Suppressor macrophage treated with lipopolysaccharide for 1 hour (primary cell): ENCODE measurements at places on chromosomes 2 and 18.

GRCh38 chr2:191439481-191439880 lies 194.3 kb downstream of the MYO1B start:
- no peak for DNase-seq

DNA sequence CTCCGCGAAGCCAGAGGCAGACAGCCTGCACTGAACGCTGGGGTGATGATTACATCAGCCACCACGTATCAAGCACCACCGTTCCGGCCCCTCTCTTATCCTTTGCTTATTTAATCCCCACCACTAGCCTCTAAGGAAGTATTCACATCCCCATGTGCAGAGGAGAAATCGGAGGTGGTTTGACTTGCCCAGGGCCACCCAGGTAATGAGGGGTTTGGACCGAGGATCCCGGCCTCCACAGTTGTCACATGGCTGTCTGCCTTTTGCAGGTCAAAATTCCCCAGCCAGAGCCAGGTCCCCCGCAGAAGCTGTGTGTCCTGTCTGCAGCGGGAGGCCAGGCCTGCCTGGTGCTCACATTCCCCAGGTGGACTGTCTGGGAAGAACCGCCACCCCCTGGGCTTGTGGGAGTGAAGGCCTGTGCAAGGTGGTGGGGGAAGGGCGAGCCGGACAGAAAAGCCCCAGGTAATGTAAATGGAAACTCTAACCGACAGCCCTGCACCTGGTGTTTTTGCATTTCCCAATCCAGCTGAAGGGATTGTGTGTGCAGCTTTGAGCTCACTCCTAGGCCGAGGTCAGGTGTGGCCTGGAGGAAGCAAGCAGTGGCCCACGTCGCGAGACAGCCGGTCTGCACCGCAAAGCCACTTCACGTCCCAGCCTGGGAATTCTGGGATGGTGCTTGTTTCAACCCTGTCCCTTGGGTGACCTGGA lies 108.5 kb upstream of the ID2 start:
- DNase-seq: no peak

DNA sequence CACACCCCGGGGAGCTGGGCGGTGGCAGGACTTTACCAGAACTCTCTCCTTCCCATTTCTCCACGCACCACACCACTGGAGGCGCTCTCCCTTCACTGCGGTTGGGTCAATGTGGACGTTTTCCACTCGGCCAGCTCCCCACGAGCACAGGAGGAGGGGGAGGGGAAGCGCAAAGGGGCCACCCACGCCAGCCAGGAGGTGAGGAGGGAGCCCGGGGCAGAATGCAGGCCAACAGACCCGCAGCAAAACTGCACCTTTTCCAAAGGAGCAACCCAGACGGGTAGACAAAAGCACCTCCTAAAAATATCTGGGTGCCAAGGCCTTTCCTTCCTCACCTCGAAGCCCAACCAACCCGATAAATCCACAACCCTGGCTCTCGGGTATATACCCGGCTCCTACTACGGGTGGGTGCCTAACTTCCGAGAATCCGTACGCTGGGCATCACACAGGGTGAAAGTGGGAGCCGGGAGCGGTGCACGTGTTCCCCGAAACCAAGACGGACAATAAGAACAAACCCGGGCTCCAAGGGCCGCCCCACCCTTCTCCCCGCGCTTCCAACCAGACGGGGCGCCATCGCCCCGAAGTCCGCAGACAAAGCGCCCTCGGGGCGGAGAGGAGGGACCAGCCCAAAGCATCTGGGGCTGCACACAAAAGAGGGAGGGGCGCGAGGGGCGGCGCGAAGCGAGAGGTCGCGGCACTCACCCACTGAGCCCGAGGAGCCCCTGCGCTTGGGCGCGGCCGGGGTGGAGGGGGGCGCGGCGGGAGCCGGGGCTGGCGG lies 1.0 kb downstream of the RTN4 start:
- peak; percentile 90 for DNase-seq

- peak; percentile 65 for DNase-seq
Observed at GRCh38 chr2:157439824-157440186, 4.1 kb downstream of the CYTIP start.

- no peak for DNase-seq
Observed at GRCh38 chr2:118911936-118912335, 30.1 kb upstream of the MARCO start.

DNA sequence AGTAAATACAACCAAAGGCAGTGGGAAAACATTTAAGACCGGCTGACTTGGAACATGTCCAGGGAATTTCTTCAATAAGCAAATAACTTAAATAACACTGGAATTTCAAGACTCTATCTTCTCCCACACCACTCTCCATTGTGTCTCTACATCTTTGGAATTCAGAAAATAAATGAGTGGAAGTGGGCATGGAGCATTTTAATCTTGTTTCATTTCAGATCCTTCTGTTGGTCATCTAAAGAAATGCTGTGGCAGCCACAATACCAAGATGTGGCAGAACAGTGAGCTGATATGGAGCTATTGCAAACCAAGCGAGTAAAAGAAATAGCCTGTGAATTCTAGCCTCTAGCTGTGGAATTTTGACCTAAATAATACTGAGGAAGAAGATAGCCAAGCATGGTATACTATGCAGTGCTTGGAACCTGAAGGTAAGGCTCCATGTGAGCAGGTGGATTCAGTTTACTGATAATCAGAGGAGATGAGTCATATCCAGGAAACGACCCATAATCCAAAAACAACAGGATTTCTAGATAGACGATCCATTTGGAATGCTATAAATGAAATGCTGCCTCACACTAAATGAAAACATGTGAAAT lies 157.1 kb upstream of the SCN7A start:
- no peak for DNase-seq

DNA sequence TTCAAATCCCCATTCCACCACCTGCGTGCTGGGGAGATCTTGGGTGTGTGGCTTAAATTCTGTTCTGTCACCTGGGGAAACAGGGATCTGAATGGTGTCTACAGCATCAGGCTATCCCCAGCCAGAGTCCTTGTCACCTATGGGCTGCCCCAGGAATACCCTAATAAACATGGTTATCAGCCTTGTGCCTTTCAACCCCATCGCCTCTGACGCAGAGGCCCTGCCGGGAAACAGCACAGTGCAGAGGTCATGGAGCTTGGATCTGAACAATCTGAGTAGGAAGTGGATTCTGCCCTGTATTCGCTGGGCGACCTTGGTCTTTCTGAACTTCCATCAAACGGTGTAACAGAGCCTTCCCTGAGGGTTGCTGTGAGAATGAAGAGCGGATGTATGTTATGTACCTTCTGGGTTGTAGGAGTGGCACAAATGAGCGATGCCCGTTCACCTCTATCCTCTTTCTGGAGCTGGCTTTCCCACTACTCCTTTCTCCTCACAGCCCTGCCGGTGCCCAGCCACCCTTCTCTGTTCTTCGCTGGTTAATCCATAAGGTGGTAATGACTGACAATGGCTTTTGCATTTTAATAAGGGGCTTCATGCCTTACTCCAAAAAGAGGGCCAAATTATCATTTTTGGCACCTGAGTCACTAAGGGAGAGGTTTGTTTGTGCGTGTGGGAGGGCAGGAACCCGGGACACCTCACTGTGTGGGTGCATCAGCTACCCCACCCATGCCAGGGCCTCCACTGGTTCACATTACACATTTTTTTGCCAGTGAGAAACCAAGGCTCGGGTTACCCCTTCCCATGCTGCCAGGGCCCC lies 256.5 kb downstream of the MYCN start:
- DNase-seq: no peak

- peak; percentile 23 for DNase-seq
Observed at GRCh38 chr2:73134471-73134870, 21.7 kb upstream of the RAB11FIP5 start.

- peak; percentile 53 for DNase-seq
Observed at GRCh38 chr2:191927991-191928390, 81.1 kb upstream of the CAVIN2 start.

DNA sequence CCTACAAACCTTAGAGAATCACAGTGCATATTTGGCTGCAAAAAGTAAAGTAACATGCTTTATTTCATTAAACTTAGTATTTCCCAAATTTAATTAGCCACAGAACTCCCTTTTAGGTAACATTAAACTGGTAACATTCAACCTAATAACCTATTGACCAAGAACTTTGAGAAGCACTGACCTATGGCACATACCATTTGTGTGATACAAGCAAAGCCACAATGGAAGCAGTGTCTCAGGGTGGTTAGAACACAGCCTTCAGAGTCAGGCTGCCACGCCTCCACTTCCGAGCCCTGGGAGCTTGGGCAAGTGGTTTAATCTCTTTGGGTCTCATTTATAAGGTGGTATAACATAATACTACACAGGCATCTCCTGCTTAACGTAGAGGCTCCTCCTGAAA lies 301.4 kb downstream of the PDE11A start:
- no peak for DNase-seq

DNA sequence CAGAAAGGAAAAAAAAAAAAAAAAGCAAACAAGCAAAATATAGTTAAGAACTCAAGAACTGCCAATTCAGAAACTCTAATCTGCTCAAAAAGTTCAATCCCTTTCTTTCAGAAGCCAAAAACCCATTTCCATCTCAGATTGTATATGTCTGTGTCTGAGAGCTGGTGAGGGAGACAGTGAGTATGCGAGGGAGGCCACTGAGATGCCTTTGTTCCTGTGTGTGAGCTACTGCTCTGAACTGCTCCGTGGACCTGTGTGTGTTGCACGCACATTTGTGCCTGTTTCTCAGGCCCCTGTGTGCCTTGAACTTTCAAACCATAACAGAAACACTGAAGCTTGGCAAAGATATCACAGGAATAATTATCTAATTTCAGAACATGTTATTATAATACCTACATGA lies 2.5 kb upstream of the PKDCC start:
- DNase-seq: no peak

DNA sequence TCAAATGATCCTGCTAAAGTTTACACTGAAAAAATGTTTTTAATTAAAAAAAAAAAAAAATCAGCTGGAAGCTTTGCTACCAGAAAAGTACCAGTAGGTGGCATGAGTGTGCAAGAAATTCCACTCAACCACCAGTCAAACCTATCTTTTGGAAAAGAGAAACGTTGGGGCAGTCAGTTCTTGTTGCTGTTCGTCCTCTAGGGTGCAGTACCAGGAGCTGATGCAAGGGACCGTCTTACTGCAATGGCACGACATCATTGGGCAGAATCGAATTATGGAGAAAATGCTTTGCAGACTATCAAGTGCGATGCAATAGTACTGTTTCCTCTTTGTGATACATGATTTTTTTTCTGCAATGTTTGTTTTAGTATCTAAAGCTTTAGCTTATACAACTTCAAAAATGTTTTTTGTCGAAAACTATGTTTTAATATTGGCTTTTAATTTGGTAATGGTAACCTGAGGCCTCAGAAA lies 18.3 kb downstream of the YPEL5 start:
- peak; percentile 90 for DNase-seq

DNA sequence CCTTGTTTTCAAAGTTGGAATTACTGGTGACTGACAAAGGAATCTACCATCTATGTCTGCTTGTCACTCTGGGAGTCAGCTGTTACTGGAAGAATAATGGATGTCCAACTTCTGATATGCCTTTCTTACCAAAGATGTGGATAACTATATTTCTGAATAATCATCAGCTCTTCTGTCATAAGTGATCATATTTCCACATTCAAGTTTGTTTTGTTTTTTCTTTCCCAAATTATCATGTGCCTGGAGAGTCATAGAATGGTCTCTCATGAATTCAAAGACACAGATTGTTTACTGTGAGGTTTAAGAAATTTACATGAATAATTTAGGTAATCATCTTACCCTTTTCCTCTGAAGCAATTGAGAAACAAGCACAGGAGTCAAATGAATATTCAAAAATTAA lies 986.7 kb upstream of the CDH2 start:
- no peak for DNase-seq

DNA sequence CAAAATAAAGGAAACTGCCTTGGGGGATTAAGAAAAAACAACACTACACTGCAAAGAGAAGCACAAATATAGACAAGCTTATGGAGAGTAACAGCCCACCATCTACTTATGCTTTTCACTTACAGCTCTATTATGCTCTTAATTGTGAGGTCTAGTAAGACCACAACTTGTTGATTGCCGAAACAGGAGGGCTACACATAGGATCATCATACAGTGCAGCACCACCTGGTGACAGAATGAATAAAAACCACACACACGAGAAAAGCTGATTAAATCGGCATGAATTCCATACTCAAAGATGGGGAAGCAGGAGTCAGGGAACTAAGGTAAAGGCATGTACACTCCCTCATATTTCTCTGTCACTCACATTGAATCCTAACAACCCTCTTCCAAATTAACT lies 259.2 kb downstream of the IKZF2 start:
- DNase-seq: no peak

DNA sequence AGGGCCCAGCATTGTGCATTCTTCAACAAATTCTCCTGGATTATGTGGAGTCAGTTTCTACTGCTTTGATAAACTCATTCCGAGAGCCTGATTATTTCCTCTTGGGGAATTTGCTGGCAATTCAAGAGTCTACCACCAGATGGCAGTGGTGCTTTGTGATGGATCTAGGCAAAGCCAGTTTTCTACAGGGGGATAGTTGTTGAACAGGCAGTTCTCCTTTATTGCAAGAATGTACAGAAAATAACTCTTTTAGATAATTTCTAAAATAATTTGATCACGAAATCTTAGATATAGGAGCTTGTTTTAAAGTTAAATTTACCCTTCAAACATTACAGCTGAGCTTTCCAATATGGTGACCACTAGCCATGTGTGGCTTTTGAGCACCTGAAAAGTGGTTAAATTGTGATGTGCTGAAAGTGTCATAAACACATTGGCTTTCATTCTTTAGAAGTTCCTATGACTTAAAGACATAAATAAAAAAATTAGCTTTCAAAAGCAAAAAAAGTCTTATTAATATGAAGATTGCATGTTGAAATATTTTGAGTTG lies 66.7 kb upstream of the HAAO start:
- peak; percentile 80 for DNase-seq

- peak; percentile 93 for DNase-seq
Observed at GRCh38 chr2:208254118-208254870, 577 bp downstream of the IDH1 start.

GRCh38 chr2:235494716-235495372 lies 1.0 kb downstream of the AGAP1 start:
- DNase-seq: peak; percentile 2

DNA sequence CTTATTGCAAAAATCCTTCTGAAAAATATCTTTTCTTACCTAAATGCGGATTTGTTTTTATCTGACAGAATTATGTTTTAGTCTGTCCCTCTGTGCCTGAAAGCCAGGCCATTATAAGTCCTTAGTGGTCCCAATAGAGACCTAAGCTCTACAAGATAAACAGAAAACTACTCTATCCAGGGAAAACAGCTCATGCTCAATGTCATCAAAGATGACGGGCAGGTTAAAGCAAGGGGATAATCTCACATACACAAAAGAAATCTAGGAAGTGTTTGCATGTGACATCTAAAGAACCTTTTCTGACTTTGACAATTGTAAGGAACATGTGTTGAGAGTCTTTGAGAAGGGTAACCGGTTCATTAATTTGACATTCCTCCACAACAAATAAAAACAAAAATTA lies 741.1 kb upstream of the ID2 start:
- no peak for DNase-seq

- no peak for DNase-seq
Observed at GRCh38 chr2:120221616-120222015, 1.6 kb downstream of the TMEM185B start.

GRCh38 chr2:33497221-33497650 lies 20.8 kb downstream of the RASGRP3 start:
- peak; percentile 81 for DNase-seq
